ENCODE measurements at places on chromosomes 16 and 17.

- no peak for DNase-seq
Measured at GRCh38 chr16:79640513-79641360, 40.2 kb upstream of the MAF start.

GRCh38 chr17:17613708-17614114 lies 22.2 kb upstream of the PEMT start:
- peak; percentile 43 for DNase-seq

GRCh38 chr16:11091021-11091785 lies 146.8 kb downstream of the CLEC16A start:
- no peak for DNase-seq

DNA sequence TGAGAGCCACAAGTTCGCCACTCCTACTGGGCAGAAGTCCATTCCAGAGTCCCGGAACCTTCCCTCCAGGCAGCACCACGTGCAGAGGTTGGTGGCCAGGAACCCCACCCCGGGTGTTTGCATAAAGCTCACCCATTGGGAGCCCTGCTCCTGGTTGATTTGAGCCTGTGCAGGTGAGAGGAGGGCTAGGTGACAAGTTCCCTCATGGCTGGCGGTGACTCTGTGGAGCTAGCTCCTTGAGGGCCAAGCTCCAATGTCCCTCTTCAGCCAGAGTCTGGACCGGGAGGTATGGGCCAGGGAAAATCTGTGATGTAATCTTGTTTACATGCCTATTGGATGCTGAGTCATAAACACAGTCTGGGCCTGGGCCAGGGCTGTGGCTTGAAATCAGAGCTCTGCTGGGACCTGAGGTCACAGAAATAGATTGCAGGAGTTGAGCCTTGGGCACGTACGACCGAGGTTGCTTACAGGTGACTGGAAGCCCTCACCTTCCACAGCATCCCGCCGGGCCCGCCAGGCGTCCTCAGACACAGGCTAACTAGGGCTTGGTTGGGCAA lies 118.9 kb downstream of the AATF start:
- DNase-seq, result no peak

- DNase-seq, result no peak
Measured at GRCh38 chr17:83014297-83014696, 65.1 kb upstream of the METRNL start.

DNA sequence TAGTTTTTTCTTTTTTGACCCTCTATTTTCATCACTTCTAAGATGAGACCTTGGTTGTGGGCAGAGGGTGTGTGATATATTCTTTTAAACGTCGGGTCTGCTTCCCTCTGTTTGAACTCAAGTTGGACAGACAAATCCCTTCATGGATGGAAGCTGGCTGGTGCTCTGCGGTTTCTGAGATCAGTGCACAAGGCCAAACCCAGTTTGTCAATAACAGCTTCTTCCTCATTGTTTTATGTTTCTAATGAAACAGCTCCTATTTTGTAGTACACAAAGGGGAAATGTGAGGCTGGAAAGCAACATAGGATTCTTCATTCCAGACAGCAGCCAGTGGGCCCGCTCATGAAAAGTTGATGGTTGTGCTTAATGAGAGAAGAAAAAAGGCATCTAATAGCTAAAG lies 159.6 kb downstream of the PRKCA start:
- DNase-seq, result no peak

DNA sequence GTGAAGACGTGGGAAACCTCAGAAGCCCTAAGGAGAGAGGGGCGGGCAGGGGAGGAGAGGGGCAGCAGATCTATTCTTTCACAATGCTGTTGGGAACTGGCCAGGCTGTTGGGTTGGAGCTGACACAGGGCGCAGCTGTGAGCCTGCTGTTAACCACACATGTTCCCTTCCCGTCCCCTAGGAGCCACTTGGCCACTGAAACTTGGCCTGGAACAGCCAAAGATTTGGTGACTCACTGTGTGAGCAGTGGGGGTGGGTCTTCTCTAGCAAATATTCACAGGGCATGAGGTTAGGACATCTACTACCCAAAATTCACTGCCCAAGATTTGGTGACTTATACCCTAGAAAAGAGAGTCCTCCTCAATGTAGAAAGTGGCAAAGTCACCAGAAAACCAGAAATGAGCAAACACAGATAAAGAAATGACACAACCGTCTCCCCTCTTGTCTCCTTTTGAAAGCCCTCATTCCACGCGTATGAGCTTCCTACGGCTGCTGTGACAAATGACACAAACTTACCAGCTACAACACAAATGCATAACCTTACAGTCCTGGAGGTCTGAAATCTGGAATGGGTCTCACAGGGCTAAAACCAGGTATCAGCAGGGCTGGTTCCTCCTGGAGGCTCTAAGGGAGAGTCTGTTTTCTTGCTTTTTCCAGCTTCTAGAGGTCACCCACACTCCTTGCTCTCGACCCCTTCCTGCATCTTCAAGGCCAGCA lies 6.3 kb downstream of the TBC1D16 start:
- DNase-seq, result no peak

GRCh38 chr17:17177176-17177575 lies 29.0 kb downstream of the PLD6 start:
- DNase-seq, result no peak

DNA sequence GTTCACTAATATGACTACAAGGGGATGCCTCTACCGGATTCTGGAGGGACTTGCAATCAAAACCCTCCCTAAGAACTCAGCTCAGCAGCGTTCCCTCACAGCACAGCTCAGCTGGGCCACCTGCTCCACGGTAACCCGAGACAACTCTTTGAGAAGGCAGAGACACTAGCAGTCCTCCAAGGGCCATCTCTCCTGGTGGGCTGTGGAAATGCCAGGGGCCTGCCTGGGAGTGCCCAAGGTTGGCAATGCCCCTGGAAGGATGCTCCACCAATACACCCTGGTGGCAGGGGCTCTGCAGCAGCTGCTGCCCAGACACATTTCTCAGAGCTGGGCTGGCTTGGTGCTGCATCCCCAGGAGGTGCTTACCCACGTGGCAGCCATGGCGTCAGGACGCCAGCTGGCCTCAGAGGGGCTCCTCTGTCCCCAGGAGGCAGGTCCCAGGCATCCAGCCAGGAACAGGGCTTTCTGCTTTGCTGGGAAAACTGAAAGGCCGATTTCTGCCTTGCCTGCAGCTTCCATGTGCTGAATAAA lies 16.5 kb downstream of the CDIP1 start:
- DNase-seq, result no peak

GRCh38 chr17:68401288-68401687 lies 56.0 kb downstream of the WIPI1 start:
- no peak for DNase-seq

GRCh38 chr17:38879878-38880665 lies 10.2 kb downstream of the LASP1 start:
- DNase-seq, result no peak

DNA sequence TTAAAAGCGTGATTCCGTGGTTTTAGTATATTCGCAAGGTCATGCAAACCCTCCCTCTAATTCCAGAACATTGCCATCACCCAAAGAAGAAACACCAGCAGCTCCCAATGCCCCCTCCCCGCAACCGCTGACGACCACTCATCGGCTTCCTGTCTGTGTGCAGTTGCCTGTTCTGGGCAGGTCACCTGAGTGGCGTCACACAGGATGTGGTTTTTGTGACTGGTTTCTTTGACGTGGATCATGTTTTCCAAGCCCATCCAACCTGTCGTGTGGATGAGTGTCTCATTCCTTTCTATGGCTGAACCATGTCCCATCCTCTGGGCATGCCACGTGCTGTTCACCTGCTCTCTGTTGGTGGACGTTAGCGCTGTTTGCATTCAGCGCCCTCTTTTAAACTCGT lies 8.2 kb upstream of the ATP2C2 start:
- no peak for DNase-seq

- no peak for DNase-seq
Measured at GRCh38 chr17:74649909-74650308, 26.4 kb upstream of the CD300E start.

GRCh38 chr16:22621586-22622155 lies 111.0 kb downstream of the NPIPB5 start:
- no peak for DNase-seq

DNA sequence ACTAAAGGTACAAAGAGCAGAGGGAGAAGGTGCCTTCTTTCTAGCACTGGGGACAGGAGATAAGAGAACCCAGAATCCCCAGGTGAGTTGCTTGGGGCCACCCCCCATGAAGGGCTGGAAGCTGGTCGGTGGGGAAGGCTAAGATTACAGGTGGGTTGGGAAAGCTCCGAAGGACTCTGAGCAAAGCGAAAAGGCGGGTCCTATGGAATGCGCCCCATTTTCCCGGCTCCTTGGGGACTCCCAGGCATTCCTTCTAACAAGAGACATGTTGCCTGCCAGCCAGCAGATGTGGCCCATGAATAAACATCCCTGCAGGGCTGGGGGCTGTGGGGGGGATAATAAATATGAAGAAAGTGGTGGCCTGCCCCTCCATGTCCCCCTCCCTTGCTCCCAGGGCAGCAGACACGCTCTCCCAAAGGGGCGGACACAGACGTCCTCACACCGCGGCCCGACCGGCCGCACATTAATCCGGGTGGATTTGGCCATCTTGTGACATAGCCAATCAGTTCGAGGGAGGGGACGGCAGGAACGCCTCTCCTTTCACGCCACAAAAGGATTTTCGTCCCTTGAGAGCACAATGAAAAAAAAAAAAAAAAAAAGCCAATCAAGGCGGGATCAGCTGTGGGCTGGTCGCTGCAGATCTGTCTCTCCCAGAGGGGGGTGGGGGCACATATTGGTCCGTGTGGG lies 98.5 kb downstream of the SOX9 start:
- DNase-seq, result no peak

- DNase-seq, result no peak
Measured at GRCh38 chr16:22333457-22333994, 36.3 kb downstream of the POLR3E start.

- no peak for DNase-seq
Measured at GRCh38 chr17:64607862-64608565, 54.1 kb downstream of the SMURF2 start.

DNA sequence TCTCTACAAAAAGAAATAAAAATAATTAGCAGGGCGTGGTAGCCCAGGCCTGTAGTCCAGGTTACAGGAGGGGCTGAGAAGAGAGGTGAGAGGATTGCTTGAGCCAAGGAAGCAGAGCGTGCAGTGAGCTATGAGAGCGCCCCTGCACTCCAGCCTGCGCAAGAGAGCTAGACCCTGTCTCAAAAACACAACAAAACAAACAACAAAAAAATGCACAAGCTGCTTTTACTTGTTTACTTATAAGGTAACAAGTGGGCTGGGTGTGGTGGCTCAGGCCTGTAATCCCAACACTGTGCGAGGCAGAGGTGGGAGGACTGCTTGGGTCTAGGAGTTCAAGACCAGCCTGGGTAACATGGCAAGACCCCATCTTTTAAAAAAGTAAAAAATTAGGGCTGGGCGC lies 1.7 kb downstream of the CYTH1 start:
- no peak for DNase-seq

- DNase-seq, result no peak
Measured at GRCh38 chr16:528111-529011, 849 bp downstream of the CAPN15 start.

DNA sequence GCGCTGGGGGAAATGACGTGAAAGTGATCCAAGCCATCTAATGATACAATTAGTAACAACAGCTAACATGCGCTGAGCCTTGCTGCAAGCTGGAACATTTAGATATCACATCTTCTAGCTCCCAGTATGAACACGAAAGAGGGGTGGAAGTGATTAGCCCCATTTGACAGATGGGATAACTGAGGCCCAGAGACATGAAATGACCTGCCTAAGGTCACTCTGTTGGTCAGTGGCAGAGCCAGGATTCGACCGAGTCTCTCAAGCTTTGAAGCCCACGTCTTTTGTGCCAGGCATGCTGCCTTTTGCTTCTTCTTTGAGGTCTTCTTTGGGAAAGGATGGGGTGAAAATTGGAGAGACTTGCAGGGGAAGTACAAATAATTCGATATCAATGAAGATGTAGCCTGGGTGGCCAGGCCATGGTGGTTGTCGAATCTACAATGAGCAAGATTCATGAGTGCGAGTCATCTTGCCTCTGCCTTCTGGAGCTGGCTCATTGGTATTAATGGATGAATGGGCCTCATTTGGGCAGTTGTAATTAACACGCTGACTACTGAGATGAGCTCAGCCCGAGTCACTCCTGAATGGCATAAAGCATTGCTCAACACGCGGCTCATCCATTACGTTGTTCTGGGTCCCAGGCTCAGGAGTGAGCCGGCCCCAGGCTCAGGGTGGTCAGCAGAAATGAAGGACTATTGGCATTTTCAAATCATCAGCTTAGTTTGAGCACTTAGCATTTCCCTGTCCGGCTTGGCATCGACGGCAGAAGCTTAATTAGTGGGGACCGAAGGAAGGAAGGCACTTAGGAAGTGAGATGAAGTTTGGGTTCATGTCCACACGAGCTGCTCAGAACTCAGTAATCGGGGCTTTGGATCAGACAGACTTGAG lies 28.0 kb upstream of the GPRC5B start:
- no peak for DNase-seq

DNA sequence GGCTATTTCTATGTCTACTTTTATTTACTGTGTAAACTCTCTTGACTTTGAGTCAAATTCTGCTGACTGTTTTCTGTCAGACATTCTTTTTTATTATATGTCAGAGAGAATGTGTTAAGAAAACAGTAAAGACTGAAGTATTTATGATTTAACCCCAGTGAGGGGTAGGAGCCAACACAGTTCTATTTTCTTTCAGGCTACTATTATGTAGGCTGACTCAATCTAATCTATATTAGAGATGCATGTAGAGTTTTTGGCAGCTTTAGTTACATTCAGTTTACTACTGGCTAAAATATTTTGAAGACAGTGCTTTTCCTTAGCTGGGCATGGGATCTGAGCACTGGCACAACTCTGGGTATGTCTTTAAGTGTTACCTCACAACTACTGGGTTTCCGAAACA lies 1108.0 kb downstream of the CDH11 start:
- no peak for DNase-seq

DNA sequence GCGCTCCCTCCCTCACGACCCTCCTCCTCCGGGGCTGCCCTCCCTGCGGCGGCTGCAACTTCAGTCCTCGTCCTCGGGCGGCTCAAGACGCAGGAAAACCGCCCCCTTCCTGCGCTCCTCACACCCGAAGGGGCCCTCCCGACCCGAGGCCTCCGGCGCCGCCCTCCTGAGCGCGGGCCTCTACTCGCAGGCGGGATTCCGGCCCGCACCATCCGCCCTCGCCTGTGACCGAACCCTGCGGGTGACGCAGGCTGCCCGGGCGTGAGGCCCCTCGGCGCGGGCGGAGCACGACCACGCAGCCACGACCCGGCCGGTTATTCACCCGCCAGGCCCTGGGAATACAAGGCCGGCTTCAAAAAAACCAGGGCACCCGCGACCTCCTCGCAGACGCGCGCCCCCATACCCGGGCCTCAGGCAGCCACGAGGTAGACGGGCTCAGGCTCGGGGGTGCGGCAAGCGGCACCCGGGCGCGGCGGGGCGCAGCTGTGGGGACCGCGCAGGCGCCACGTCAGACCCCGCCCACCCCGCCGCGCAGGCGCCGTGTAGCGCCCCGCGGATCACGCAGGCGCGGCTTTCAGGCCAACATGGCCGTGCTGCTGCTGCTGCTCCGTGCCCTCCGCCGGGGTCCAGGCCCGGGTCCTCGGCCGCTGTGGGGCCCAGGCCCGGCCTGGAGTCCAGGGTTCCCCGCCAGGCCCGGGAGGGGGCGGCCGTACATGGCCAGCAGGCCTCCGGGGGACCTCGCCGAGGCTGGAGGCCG lies at the start of gene SPG7:
SPG7 (plus strand) TSS at position 570 of the 757 bp plus-strand sequence; CDS start at position 585, 15 bp downstream.
- DNase-seq, result no peak

GRCh38 chr17:72297326-72298115 lies 176.7 kb downstream of the SOX9 start:
- DNase-seq, result no peak

- no peak for DNase-seq
Measured at GRCh38 chr16:79677799-79678530, 77.4 kb upstream of the MAF start.

Data from NCI-H1436 treated with DMSO at 0.1 percent for 48 hours (cell line).